ENCODE measurements at places on chromosomes 11 and 22. TPM values are rescaled to one million over a fixed set of nuclear protein-coding genes. Genes with fewer than 3 reads are reported as not detected.

Gene GPR83
- total RNA-seq = 0.15 TPM

Gene ANO9
- 12.3 TPM for total RNA-seq

Gene MS4A3
- not detected for total RNA-seq

Gene PANX3
- total RNA-seq = not detected

Gene HORMAD2
- total RNA-seq = not detected

Gene CHADL
- 1.3 TPM for total RNA-seq
